ENCODE measurements at places on chromosomes 7 and 10.

- DNase-seq = no peak
Observed at GRCh38 chr7:148391591-148391990, 199.0 kb upstream of the C7orf33 start.

- peak; percentile 79 for DNase-seq
Observed at GRCh38 chr10:62794306-62794705, 10.2 kb upstream of the ADO start.

GRCh38 chr7:17523813-17524739 is 225.6 kb downstream of the AHR start:
- DNase-seq = peak; percentile 32

- peak; percentile 86 for DNase-seq
Observed at GRCh38 chr10:92087750-92088395, 164.3 kb downstream of the BTAF1 start.

- DNase-seq = peak; percentile 56
Observed at GRCh38 chr7:106041140-106041717, 70.9 kb downstream of the SYPL1 start.

GRCh38 chr10:44895280-44895679 is 15.9 kb upstream of the TMEM72 start:
- DNase-seq = no peak

DNA sequence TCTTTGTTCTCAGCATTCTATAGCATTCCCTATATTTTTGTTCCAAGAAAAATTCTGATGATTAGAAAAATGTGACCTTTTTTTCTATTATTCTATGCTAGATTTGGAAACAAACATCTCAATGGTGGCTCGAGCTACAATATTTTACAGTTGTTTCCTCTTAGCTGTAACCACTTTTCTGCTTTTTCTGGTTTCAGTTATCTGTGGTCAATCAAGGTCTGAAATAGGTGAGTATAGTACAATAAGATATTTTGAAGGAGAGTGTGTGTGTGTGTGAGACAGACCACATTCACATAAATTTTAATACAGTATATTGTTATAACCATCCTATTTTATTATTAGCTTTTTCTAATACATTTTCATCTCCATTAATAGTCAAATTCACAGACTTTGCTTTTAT is 564.5 kb upstream of the GHITM start:
- DNase-seq = no peak

GRCh38 chr7:19293431-19293830 is 148.2 kb upstream of the FERD3L start:
- no peak for DNase-seq

DNA sequence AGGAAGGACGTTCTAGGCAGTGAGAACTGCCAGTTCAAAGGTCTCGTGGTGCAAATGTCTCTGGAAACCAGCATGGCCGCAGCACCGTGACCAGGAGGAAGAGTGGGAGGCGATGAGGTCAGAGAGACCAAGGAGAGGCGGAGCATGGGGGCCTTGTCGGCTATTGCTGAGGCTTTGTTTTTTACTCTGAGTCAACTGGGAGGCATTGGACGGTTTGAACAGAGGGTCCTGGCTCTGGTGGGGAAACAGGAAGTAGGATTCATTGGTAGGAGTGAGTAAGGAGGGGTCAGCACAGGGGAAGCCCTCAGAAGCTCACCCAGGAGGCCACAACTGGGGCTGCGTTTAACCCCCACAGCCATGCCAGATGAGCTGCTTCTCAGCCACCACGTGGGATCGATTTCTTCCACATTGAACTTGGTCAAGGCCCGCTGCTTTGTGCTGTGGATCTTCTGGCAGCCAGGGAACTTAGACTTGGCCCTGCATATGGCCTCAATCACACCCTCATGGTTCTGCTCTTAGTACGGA is 22.2 kb upstream of the SH2B2 start:
- DNase-seq = no peak

- no peak for DNase-seq
Observed at GRCh38 chr10:58019863-58020537, 247.7 kb downstream of the IPMK start.

GRCh38 chr10:14185316-14186045 is 145.2 kb downstream of the FRMD4A start:
- peak; percentile 94 for DNase-seq

- no peak for DNase-seq
Observed at GRCh38 chr10:79941585-79942210, 7.2 kb downstream of the SFTPD start.

DNA sequence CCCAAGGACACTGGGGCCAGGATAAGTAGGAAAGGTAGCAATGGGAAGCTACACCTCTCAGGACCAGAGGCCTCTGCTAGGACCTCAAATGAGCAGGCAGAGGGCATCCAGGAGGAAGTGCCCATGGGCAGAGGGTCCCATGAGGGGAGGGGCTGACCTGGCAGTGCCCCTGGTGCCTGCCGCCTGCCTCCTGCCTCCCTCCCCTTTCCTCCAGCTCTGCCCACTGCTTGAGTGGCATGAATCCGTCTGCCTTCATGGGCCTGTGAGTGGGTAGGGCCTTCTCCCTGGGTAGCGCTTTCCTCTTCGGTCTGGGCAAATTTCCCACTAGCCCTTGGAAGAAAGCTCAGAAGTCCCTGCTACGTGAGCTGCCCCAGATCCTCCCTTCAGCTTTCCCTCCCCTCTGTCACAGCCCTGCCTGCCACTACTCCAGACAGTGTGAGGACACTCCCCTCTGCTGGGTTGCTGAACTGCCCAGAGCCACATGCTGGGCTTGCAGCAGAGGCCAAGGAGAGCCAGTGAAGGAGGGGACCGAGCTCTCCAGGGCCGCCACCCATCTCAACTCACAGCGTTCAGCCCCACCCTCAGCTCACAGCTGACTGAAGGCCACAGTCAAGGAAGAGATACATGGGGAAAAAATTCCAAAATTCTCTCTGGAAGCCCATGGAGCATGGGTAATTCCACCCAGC is 141.4 kb downstream of the ARHGAP22 start:
- no peak for DNase-seq

GRCh38 chr10:123117644-123118417 is 17.9 kb upstream of the HMX3 start:
- DNase-seq = no peak

DNA sequence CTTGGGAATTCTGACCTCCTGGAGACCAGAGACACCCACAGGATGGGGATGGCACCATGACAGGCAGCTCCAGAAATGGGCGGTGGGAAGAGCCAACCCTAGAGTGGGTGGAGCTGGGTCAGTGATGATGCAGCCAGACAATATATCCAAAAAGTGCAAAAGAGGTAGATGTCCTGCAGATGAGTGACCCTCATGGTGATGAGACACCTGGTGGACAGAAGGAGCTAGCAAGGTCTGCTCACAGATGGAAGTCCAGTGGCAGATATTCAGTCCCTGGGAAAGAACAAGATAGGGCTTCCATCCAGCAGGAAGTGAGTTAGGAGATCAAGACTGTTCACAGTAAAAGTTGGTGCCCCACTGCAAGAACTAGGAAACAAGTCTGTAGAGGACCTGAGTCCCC is 19.2 kb upstream of the GRB10 start:
- no peak for DNase-seq

- no peak for DNase-seq
Observed at GRCh38 chr7:2244404-2244995, 2.5 kb downstream of the NUDT1 start.

GRCh38 chr7:76201732-76202665 is at the start of gene SRRM3:
SRRM3 (plus strand) TSS chr7:76201896; CDS start chr7:76235067, 33,171 bp downstream.
- DNase-seq = peak; percentile 71

- no peak for DNase-seq
Observed at GRCh38 chr10:126568809-126569385, 101.6 kb downstream of the C10orf90 start.

DNA sequence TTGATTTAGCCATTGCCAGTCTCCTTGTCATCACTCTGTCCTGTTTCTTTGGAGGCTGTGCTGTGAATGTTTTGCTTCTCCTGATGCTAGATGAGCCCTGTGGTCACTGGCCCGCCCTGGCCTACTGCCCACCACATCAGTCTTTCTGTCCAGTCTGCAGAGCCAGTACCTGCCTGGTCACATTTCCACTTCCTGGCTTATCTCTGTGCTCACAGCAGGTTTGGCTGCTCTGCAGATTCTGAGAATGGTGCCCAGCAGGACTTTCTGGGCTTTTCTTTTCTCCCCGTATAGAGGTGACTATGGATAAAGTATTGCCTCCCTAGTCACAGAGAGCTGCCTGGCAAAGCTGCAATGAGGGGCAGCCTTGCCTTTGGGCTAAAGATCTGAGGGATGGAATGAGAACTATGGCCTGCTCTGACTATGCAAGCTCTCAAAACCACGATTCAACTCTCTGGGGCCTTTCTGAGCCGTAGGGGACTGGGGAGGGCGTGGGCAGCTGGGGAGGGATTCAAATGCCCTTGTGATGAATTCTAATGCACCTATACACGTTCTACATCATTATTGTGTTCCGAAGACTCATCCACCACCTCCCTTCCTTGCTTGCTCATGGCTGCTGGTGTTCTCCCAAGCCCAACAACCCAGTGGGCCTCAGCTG is 410.4 kb upstream of the NPVF start:
- no peak for DNase-seq

DNA sequence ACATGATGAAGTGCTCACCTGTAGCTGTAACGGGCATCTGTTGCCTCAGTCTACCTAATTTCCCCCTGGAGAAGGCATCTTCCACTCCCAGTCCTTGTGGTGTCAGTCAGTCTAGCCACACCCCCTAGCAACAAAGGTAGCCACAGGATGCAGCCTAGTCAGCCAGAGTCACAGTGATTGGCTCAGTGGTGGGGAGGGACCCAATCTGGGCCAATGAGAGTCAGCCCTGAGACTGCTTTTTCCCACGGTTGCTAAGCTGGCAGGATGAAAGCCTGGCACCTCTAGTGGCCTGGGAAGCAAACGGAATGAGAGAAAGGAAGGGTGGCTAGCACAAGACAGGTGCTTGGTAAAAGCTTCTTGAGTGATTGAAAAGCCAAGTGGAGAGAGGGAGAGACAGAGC is 118.6 kb downstream of the SH3PXD2A start:
- peak; percentile 63 for DNase-seq

DNA sequence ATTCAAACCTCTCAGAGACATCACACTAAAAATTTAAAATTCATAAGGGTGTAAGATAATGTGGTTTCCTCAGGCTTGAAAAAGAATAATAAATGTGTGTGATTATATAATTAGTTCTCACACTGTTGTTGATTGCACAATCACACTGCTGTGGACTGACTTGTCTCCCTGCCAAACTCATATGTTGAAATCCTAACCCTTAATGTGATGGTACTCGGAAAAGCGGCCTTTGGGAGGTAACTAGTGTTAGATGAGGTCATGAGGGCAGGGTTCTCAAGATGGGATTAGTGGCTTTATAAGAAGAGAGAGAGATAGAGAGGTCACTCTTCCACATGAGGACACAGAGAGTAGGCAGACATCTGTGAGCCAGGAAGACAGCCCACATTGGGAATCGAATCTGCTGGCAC is 128.5 kb upstream of the COL1A2 start:
- peak; percentile 1 for DNase-seq

DNA sequence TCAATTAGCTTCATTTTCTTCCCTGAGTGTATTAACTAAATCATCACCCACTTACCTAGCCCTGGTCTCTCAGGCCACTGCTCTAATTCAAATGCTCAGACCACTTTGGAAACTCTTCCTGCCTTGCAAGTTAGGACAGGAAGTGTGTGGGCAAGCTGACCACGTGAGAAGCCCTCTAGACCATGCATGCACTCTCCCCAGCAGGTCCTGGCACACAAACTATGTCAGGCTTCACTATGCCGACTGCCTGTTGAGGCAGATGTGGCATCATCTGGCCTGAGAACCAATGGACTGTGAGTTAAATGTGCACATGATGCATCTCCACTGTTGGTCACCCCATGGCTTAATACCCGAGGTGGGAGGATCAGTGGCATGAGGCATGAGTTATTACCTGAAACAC is 439.6 kb downstream of the GRID1 start:
- DNase-seq = no peak

- DNase-seq = no peak
Observed at GRCh38 chr7:1007901-1008300, 24.9 kb downstream of the CYP2W1 start.

DNA sequence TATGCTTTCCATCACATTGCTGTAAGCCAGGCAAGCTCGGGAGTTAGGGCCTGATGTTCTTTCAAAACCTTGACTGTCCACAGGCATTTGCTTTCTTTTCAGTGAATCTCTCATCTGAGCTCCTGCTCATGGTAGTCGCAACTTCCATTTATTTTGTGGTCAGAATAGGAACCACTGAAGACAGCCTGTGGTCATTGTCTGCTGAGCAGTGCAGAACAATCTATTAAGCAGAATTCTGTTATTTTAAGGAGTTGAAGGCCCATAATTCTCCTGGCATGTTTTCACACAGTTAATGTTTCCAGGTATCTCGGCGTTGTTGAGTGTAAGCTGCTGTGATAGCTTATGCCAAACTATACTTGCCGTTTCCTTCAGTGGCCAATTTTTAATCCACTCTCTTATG is 491.1 kb upstream of the AKR1E2 start:
- peak; percentile 6 for DNase-seq

DNA sequence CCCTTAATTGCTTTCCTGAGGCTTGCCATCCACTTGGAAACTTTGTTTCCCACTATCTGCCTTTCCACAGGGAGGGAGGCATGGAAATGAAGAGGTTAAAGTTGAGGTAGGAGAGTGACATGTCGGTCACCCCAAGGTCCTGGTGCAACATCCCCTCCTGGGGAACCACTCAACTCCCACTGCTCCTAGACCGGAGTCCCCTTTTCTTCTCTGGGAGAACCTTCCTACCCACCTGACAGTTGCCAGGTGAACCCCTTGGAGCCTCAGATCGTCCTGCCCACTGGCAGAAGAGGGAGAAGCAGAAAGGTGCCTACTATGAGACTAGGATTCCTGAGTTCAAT is 21.7 kb downstream of the IMPDH1 start:
- DNase-seq = no peak

DNA sequence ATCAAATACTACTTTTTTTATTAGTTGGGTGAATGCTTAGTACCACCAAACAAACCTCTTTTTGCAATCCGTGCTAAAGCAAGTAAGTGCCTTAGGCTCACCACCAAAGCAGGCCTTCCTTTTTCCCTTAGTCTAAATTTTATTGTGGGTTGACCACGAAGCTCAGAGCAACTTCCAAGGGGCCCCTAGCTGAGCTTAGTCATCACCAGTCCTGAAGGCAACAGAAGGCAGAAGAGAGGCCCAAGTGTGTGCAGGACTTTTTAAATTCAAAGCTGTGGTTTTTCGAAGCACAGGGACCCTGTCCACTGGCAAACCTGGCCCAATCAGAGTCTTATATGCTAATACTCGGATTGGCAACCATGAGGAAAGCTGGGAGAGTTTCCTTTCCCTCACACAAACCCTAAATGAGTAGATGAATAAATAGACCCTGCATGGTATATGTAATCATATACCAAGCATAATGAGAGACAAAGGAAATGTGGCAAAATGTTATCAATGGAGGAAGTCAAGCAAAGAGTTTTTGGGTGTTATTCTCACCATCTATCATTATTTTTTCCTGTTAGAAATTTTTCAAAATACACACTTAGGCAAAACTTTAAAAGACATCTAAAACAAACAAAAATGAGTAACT is 453.2 kb upstream of the GALNT17 start:
- DNase-seq = peak; percentile 72

GRCh38 chr7:72753781-72754180 is 74.2 kb downstream of the TYW1B start:
- no peak for DNase-seq
